Substantia nigra (tissue), 51 donors: ENCODE measurements at places on chromosomes 1 and 21.

- no peak for DNase-seq
Observed at GRCh38 chr21:28882345-28882744, 110.3 kb downstream of the LTN1 start.

DNA sequence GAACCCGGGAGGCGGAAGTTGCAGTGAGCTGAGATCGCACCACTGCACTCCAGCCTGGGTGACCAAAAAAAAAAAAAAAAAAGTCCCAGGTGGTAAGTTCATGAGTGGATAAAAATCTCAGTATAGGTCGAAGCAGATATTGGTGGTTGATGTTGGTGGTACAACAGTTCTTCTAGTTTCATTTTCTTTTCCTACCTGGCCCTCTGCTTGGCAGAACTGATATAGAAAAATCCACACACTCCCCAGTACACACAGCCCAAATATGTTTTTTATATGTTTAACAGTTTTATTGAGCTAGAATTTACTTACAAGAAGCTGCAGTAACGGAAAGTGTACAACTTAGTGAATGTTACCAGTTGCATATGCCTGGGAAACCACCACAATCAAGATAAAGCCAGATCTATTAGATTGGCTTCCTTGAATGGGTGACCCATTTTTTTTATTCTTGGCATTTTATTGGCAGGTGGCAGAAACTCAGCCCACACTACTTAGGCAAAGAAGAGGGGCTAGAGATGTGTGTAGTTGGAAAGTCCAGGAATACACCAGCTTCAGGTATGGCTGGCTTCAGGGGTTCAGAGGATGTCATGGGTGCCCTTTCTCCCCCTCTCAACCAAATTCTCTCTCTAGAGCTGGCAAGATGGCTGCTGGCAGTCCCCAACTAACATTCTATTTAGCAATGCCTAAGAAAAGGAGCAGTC, 118.3 kb upstream of the SLC25A33 start:
- DNase-seq = no peak

GRCh38 chr1:165703648-165704047, 5.3 kb upstream of the ALDH9A1 start:
- DNase-seq = no peak

DNA sequence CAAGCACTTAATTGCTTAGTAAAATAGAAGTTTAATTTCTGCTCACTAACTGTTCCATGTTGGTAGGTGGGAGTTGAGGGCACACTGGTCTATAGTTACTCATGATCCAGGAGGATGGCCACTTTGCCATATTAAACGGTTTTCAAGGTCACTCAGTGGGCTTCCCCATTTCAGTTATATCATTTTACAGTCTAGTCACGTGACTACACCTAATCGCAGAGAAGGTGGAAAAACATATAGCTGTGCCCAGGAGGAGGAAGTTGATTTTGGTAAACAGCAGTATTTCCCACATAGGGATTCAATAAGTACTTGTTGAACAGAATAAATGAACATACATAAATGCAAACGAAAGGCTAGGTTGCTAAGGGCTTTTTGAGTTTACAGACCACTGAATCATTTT, 541.1 kb upstream of the CAMK1G start:
- no peak for DNase-seq

DNA sequence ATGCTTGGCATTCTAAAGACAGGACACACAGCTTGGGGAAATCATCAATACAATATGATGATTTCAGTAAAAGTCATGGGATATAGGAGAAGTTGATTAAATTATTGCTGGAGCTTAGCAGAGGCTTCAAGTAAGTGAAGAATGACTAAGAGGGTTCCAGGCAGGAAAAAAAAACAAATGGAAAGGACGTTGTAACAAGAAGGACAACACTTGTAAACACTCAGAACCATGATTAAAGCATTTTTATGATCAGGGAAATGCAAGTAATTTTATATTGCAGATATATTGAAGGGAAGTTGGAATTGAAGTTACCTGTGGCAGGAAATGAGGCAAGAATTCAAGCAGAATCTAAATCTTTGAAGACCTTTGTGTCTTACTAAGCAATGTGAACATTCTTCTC, 602.7 kb upstream of the NEGR1 start:
- no peak for DNase-seq

- DNase-seq = peak; percentile 87
Observed at GRCh38 chr21:37072274-37072987, 440 bp downstream of the PIGP start.

GRCh38 chr1:61950418-61950817, 208.1 kb downstream of the PATJ start:
- no peak for DNase-seq

GRCh38 chr1:8419172-8419571, 101.3 kb downstream of the SLC45A1 start:
- no peak for DNase-seq
